ENCODE measurements at places on chromosomes 2 and 18.

GRCh38 chr2:109736177-109736827, 57.8 kb upstream of the RGPD5 start:
- DNase-seq, result no peak

- DNase-seq, result no peak
Measured at GRCh38 chr18:23283916-23284430, 148.7 kb downstream of the CABLES1 start.

DNA sequence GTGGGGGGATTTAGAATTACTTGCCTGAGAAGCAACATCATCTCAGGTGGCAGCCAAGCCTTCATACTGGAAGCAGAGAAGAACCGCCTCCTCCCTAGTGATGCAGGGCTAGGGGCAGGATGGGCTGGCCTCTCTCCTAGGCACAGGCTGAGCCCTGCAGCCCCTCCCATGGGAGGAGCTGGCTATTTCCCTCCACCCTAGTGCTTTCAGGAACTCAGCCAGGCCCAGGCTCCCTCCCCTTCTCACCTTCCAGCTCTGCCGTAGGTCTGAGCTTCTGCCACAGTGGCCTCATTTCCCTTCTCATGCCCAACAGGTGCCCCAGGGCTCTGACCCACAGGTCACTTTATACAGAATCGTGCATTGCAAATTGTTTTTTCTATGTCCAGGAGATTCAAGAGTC, 31.0 kb downstream of the CENPA start:
- DNase-seq, result no peak

GRCh38 chr2:157442636-157443035, 1.3 kb downstream of the CYTIP start:
- no peak for DNase-seq

DNA sequence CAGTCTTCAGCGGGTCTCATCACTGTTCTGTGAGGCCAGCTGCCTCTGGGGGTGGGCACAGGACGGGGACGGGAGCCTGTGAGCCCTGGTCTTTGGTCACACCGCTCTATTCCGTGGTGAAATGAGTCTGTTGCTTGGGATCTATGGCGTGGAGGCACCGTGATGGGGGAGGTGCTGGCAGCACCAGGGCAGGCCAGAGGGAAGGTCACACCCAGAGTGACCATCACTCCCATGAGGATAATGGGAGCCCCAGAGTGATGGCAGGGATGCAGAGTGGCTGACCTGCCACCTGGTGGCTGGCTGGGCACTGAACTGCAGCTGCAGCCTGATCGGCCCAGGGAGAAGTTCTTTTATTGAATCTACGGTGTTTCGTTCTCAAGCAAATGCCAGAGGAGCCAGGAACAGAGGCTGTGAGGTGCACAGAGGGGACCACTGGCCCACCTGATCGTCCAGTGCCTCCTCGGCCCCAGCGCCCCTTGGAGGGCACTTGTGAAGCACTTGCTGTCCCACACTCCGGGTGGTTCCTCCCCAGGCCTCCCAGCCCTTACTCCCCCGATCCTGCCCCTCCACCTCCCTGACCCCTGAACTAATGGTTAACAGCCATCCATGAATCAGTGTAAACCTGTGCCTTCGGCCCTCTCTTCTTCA, 17.9 kb downstream of the KCNIP3 start:
- no peak for DNase-seq

- DNase-seq, result no peak
Measured at GRCh38 chr18:49734836-49735235, 78.5 kb downstream of the ACAA2 start.

DNA sequence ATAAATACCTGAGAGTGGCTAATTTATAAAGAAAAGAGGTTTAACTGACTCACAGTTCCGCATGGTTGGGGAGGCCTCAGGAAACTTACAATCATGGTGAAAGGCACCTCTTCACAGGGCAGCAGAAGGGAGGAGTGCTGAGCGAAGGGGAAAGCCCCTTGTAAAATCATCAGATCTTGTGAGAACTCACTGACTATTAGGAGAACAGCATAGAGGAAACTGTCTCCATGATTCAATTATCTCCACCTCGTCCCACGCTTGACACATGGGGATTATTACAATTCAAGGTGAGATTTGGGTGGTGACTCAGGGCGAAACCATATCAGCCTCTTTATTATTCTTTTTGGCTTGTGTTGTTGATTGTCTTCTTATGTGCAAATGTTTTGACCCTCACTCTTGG, 76.2 kb downstream of the WDR7 start:
- DNase-seq, result no peak

DNA sequence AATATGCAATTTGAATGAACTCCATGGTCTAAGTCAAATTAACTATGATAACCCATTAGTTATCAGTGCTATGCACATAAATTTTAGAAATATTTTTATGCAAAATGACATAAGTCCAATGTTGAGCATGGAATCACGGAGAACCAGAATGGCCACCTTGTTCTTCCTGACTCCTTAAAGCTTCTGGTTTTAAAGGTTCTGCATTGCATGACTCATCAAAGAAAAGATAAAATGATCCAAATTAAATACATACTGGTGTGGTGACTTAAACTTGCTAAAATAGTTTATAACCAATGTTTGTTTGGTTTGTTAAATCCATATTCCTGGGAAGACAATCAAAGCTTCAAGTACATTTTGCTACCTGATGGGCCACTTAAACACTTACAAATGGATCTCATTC, 1146.9 kb upstream of the NRXN1 start:
- DNase-seq, result no peak

DNA sequence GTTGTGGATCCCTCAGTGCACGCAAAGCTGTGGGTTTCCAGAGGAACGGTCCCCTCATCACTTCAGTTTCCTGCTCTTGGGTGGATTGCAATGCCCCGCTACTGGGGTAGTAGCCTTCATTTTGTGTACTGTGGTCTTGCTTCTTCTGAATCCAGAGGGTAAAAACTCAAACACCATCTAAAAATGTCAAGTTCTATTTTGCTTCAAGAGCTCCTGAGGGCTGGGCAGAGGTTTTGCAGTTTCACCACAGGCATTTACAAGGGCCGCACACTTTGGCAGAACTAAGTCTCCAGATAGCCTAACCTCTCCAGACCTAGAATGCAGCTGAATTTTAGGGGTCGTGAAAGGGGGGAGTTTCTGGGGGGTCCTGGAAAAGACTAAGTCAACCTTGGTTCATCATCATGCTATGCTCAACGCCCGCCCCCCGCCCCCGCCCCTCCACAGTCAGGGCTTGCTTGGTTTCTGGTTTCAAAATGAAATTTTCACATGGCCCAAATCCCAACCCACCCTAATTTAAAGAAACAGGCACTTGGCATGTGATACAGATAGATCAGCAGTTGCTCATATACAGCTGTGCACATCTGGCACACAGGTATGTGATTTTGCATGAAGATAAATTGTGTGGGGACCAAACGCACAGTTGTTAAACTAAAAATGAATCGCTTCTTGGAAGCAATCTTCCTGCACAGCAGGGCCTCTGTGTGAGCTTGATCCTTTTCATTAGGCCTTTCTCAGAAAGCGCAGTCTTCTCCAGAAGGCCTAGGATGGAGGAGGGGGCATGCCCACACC, 329.6 kb downstream of the OSR1 start:
- DNase-seq, result no peak

DNA sequence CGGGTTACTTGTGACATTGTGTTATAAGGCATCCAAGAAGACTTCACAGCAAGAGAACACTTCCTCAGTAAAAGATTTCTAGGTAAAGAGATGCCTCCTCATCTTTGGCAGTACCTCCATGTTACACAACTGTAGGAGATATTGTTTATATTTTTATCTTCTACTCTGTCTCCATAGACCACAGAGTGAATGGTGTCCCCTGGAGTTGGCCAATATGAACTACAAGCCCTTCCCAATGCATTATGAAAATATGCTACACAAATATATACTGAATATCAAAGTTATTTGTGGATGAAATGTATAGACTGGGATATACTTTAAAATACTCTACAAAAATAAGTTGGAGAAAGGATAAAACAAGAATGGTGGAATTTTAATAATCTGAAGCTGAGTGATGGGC, 46.7 kb downstream of the MBOAT2 start:
- DNase-seq, result no peak

DNA sequence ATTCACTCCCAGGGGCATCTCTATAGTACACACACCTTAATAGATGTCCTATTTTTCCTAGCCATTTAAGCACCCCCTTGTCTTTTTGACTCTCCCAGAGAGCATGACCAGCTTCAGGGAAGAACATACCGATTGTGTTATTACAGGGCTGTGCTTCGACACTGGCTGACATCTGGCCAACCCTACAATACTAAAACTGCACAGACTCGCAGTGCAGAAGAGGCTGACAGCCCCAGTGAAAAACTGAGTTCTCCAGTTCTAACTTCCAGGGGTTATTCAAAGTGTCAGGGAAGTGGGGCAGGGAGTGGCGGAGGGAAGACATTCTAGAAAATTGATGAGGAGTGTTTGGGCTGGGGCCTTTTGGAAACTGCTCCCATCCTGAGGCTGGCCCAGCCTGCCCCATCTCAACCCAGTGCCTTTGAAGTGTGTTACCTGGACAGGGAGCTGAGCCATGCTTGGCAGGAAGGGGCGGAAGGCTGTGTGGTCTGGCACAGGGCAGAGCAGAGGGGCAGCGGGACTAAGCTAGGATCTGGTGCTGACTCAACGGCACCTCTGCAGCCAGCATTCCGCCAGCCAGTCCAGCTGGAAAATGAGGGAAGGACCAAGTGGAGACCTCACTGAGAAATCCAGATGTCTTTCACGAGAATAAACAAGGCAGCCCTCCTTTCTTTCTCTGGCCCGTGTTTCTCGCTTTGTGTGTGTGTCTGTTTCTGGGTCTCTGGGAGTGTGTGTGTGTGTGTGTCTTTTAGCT, 15.4 kb upstream of the IGFBP5 start:
- DNase-seq, result no peak

GRCh38 chr2:156538083-156538504, 101.9 kb downstream of the GPD2 start:
- no peak for DNase-seq

GRCh38 chr2:172196768-172197431, 94.2 kb upstream of the DLX2 start:
- DNase-seq, result no peak

DNA sequence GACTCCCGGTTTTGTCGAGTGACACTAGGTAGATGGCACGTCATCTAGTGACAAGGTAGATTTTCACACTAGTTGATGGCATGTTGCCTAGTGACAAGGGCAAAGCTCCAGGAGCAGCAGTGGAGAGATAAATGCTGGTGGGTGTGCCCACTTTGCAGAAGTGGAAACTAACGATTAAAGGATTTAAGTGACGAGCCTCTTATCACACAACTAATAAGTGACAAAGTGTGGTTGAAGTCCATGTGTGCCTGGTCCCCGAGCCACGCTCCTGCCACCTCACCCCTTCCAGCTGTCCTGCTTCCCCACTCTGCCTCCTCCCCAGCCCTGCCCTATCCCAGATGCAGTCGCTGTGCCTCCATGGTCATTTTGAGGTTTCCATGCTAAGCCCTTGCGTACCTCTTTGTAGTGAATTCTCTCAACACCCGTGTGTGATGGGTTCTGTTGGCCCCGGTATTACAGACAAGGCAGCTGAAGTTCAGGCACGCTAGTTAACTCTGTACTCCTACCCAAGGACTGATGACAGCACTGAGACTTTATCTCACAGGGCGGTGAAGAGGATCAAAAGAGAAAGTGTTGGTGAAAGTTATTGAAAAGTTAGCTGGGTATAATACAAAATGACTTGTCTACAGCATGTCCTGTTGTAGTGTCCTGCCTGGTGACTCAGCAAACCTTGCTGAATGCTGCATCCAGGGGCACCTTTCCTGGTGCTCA, 113.4 kb upstream of the GLI2 start:
- DNase-seq, result no peak

DNA sequence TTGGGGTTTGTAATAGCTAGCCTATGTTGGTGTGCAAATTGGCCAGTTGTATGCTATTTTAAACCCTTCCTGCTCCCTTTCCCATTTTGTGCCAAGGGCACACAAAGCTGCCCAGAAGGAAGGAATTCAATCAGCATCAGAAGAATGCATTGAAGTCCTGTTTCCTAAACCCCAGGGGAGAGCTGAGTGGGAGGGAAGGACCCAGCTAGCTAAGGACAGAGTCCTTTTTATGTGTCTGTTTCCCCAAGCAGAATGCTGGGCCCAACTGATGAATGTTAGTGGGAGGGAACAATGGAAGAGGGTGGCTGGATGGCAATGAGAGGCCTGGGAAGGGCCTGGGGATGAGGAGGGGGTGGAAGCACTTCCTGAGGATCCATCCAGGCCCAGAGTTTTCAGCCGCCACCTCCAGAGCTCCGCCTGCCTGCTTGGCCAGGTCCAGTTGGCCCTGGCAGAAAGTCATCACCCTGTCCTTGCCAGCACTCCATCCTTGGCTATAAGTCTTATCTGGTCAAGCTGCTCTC, 32.7 kb downstream of the MEX3C start:
- no peak for DNase-seq

GRCh38 chr2:152620208-152620607, 97.1 kb downstream of the PRPF40A start:
- DNase-seq, result no peak

GRCh38 chr2:174009488-174010223, 44.5 kb upstream of the SP3 start:
- no peak for DNase-seq

- no peak for DNase-seq
Measured at GRCh38 chr2:175855236-175855635, 146.8 kb downstream of the LNPK start.

DNA sequence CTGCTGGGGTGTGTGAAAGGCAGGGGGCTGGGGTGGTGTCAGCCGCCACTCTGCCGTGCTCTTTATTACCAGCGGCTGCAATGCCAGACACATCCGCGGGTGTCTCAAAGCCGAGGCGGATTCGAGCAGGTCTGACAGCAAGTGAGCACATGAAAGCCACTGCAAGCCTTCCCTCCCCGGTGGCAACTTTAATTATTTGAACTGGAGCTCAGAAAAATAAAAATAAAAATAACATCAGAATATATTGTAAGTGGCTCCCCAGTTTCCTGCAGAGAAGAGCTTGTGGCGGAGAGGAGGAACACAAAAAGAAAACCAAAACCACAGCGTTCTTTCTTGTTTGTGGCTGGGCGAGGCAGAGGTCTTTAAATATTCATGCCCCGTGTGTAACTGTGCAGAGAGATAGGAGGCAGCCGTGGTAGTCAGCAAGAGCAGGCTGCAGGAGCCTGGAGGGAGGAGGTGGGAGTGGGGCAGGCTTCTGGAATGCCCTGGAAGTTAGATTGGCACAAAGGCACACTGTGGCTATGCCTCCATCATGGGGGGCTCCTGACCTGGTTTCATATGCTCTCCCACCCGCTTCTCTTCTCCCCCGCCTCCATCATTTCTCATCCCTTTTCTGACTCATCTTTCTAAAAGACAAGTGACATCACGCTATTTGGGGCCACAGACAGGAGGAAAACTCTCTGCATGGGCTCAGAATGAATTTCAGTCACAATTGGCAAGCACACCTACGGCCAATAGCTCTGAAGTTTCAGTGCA, 199.8 kb downstream of the CLIP4 start:
- peak; percentile 14 for DNase-seq
